ENCODE measurements at places on chromosomes 7 and 10.

- no peak for DNase-seq
Measured at GRCh38 chr10:32929634-32930033, 28.4 kb downstream of the ITGB1 start.

DNA sequence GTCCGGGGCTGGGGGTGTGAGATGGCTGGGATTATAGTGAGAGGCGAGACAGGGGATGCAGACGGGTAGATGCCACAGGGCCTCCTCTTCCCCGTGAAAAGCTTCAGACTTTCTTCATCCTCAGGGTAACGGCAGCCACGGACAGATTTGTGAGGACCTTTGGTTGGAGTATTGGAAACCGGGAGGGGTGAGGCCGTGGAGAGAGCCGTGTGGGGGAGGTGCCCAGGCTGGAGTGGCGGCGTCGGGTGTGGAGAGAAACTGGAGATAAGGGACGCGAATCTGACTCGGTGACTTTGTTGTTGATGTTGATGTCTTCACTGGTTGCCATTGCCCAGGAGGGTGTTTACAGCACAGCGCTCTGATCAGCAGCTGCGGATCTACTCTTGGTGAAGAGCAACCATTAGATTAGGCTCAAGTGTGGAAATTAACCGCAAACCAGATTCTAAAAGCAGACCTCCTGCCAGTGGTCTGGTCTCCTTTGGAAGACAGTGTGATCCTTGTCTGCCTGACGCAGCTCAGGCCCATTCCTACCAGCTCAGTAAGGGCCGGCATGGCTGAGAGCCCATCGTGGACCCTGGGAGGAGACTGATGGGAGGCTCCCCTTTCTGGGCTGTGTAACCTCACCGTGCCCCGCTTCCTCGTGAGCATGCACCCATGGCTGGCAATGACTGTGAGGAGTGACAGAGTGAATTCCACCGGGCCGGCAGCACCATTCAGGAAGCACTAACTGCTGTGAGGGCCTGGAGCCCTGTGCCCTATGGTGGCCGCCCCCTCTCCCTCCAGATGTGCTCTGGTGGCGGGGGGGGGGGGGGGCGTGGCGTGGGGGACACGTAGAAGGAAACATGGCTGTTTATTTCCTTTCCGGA lies 90.3 kb downstream of the INPP5A start:
- no peak for DNase-seq

DNA sequence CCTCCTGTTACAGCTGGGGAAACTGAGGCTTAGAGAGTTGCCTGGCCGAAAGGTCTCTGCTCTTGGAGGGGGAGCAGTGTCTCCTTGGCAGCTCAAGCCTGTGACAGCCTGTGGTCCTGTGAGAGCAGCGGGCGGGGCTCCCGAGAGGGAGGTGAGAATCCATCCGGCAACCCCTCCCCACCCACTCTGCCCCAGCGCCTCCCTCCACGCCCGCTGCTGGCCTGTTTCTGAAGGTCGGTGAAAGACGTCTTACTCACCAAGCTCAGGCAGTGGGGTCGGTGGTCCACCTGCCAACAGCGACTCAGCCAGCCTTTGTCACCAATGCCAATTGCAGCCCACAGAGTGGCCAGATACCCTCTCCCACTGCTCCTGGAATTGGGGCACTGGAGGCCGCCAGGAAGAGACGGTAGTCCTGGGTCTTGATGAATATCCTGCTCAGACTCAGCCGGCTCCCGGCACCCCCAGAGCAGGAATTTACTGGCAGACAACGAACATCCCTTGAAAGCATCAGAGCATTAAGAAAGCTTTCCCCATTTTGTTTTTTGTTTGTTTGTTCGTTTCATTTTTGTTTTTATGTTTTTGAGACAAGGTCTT lies 7.4 kb upstream of the TTYH3 start:
- no peak for DNase-seq

DNA sequence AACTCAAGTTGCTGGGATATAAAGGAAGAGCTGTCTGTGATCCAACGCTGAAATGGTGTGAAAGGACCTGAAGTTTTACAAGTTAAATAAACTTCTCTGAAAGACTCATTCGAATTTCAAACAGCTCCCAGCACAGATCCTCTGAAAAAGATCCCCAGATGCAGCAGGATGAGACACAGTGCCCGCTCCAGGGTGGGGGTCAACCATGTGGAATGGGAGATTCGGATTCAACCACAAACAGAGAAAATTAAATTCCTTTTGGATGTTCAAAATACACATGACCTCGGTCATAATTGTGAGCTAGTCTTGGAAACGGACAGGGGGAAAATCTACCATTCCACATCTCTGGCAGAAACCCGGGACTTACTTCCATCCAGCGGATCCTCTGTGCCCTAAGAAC lies 119.6 kb downstream of the PRKAG2 start:
- no peak for DNase-seq

DNA sequence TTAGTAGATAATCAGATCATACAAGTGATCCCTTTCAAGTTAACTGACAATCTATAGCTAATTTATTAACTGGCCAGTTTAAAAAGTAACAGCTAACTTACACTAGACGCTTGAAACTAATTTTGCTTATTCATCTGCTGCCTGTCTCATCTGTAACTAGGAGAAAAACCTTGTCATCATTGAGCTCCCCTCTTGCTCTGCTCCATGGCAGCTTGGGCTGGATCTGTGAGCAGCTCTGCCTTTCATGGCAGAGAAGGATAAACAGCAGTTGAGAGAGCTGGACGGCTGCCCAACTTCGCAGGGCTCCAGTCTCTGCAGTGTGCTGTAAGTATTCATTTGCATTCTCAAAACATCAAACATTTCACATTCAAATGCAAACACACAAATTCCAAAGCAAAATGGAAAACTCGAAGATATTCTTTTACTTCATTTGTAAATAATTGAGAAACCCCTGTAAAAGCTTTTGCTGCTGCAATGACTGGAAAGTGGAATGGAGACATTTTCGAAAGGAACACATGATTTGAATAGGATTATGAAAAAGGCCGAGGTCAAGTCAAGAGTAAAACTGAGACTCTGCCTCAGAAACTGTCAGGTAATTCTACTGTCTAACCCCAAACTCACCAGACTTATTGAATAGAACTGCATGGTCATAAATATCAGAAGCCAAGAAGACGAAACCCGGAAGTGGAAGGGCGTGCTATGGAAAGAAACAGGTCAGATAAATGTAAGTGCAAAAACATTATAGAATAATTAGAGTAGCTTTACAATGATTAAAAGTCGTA lies 17.6 kb downstream of the SLC35B4 start:
- DNase-seq: no peak

- no peak for DNase-seq
Measured at GRCh38 chr7:20601121-20601520, 14.3 kb upstream of the ABCB5 start.

DNA sequence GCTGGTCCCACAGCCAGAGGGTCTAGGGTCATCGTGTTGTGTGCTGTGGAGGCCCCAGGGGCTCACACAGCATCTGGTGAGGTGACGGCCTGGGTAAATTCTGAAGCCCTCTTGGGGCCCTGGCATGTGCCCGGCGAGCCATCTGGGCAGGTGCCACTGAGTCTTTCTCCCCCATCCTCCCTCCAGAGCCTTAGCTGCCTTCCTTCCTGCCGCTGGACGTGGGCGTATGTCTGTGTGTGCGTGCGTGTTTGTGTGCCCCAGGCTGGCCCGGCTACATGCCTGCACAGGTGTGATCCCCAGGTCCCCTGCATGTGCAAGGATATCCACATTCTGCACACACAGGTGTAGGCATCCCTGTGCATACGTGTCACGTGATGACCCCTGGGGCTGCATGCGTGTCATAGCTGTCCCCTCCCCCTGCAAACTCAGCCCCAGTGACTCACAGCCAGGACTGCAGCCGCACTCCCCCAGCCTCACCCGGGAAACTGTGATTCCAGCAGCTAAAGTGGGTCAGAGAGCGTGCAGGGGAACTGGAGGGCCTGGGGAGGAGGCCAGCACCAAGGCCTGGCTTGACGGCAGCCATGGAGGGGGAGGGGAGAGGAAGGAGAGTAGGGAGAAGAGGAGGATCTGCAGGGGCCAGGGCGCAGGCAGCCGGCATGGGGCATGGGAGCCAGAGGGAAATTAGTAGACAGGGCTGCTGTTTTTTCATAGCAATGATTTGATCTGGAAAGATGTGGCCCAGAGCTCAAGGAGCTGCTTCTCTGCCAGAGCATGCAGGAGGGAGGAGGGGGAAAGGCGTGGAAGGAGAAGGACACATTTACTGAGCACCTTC lies 46.4 kb downstream of the ELFN1 start:
- no peak for DNase-seq

DNA sequence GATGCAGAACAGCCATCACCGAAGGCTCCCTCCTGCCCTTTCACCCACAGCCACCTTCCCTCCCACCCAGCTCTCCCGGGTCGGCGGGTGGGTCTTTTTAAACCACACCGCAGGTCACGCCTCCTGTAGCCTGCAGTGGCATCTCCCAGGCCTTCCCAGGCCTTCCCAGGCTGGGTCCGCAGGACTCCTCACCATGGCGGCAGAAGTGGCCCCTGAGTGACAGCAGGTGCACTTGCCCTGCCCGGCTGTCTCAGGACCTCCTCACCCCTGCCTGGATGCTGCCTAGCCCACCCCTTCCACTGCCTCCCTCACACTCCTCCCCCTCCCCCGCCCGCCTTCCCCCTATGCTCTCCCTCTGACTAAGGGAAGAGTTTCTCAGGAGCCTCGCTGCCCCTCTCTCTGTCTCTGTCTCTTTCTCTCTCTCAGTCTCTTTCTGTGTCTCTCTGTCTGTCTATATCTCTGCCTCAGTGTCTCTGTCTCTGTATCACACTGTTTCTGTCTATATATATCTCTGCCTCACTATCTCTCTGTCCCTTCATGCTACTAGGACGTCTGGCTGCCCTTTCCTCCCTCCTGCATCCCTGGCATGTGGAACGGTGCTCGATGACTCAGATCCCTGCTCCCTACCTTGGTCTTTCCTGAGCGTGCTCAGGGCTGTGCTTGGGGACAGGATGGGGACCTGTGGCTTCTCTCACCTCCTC lies 57.5 kb downstream of the GLRX3 start:
- DNase-seq: no peak

GRCh38 chr10:6204341-6205191 lies 1.8 kb downstream of the PFKFB3 start:
- DNase-seq: peak; percentile 14

GRCh38 chr10:114662646-114663217 lies 4.7 kb upstream of the ABLIM1 start:
- no peak for DNase-seq

DNA sequence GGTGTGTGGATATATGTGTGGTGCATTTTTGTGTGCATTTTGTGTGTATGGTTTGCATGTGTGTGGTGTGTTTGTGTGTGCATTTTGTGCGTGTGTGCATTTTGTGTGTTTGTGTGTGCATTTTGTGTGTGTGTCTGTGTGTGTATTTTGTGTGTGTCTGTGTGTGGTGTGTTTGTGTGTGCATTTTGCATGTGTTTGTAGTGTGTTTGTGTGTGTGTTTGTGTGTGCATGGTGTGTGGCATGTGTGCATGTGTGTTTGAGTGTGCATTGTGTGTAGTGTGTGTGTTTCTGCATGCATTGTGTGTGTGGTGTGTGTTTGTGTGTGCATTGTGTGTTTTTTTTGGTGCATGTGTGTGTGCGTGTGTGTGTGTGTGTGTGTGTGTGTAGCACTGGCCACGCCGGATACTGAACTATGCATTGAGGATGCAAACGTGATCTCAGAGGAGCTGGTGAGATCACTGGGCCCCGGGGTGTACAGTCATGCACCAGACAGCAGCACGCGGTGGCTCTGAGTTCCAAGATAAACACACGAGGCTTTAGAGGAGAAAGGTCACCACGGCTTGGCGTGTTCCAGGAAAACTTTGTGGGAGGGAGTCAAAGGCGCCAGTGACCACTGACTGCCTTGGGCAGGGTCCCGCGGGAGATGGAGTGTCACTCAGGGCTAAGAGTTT lies 106.6 kb upstream of the SHH start:
- no peak for DNase-seq

DNA sequence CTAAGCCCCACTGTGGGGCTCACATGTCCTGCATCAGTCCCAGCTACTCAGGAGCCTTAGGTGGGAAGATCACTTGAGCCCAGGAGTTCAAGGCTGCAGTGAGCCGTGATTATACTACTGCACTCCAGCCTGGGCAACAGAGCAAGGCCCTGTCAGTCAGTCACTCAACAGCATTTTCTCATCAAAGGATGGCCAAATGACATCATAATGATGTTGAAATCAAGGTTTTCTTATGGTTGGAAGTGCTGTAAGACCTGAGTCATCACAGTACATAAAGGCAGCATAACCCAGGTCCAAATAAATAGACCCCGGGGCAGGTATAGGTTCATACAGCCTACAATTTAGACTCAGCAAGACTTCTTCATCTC lies 341.1 kb downstream of the PARD3 start:
- no peak for DNase-seq

GRCh38 chr7:80136261-80137055 lies 1.8 kb downstream of the GNAI1 start:
- DNase-seq: no peak

DNA sequence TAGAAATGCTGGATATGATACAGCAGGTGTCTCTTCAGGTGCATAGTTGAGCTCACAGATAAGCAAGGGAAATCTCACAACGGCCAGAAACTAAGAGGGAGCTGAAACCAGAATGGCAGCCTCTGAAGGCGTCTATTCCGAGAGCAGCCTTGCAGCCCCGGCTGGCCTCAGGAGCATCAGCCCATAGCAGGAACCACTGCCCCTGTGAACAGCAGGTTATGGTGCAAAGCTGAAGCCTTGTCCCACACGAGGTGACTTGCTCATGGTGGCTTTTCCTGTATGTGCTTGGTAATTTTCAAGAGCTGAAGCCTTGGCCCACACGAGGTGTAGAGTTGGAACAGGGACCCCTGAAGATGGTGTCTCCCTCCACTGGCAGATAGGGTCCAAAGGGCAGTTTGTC lies 33.2 kb downstream of the BNIP3 start:
- no peak for DNase-seq

GRCh38 chr7:92731335-92732063 lies 104.9 kb downstream of the CDK6 start:
- DNase-seq: no peak

DNA sequence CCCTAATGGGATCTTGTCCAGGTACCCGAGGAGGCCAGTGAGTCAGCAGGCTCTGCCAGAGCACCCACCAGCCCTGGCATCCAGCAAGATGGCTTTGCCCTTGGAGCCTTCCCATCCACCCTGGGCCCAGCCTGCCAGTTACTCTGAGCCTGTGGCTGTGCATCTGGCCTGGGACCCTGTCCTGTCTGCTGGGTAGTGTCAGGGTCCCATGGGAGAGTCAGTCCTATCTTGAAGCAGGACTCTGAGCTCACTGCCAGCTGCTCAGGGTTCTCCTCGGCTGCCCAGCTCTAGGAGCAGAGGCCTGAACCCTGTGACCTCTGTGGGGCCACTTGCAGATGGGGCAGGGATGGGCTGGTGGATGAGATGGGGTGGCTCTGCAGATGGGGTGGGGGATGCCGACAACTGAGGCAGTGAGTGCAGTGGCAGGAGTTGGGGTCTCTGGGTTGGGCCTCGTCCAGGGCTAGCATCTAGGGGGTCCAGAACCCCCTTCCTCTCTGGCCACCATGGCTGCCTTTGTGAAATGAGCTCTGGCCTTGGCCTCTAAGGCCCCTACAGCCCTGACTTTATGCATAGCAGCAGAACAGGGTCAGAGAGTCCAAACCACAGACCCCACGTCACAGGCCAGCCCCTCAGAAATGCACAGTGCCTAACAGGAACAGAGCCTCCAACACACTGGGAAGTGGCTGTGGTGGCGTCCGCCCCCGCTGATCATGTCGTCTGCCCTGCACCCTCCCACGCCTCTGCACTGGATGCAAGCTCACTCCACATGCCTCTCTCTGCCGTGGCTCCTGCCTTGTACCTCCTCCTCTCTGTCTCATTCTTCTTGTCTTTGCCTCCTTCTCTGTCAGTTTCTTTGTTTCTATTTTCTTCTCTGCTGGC lies 88.1 kb upstream of the RET start:
- DNase-seq: no peak

- DNase-seq: no peak
Measured at GRCh38 chr10:63627881-63628296, 106.7 kb downstream of the REEP3 start.

- DNase-seq: no peak
Measured at GRCh38 chr7:30470163-30470770, 8.3 kb downstream of the NOD1 start.
